ENCODE measurements at places on chromosomes 4 and X.

- no peak for DNase-seq
Observed at GRCh38 chr4:130110189-130110588, 1014.2 kb downstream of the C4orf33 start.

DNA sequence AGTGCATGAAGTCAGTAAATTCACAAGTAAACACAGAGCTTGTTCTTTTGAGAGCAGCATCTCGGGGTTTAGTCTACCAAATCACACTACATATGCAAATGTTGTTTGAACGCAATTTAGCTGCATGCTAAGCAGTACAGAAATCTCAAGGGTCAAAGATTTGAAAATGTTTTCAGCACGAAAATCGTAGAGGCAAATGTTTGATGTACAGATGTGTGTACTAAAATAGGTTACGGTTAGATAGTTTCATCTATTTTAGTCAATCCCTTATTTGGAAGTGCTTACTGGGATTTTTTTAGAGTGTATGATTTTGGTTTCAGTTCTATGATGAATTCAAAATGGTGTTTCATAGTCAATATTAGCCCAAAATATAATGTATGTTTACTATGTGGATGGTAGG, 1928.2 kb upstream of the TENM3 start:
- no peak for DNase-seq

DNA sequence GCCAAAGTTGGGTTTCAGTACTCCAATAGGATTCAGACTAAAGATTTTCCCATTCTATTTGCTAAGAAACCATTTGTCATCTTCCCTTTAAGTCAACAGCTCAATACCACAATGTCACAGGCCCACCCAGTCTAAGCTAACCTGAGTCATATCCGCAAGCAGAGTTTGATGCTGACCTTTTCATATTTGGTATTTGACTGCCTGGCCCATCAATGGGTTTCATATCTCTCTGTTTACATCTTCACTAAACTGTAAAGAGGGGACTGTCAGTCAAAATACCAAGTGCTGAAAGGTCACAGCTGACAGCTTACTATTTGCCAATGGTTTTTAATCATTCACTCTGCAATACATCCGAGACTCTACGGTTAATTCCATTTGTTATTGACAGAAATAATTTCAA, 707.5 kb upstream of the ACTRT1 start:
- DNase-seq = no peak

GRCh38 chr4:185209031-185209851, at the start of gene SNX25:
SNX25 (plus strand) TSS chr4:185209598; CDS start chr4:185209827, 229 bp downstream.
- DNase-seq = peak; percentile 94

- no peak for DNase-seq
Observed at GRCh38 chrX:129996120-129996519, 13.7 kb downstream of the BCORL1 start.

DNA sequence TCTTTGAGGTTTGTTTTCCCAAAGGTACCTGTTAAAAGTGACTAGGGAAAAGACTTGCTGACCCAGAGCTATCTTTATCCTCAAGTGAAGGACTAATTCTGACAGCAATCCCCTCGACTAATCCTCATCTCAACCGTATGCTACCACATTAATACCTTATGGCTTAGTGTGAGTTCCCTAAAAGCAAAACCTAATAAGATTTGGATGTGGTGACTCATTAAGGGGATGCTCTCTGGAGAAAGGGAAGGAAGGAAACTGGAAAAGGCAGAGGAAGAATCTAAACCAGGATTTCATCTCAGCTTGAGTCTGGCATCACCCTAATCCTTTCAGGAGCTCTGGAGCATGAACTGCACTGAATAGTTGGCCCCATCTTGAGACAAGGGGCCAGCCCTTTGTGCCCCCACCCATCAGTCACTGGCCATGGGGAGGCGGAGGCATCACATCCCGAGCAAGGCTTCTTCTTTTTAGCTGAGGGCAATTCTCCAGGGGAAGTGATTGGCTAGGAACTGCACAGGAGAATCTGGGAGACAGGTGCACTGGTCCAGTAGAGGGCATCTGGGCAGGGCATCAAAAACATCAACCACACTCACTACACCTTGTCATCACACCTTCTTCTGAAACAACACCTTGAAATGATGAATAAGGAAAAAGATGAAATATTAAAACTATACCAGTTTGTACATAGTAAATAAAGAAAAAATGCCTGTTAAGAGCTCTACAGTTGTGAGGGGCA, 6.9 kb upstream of the BBS7 start:
- no peak for DNase-seq
